NCI-H2029 (cell line): ENCODE measurements at places on chromosomes 7 and 10.

GRCh38 chr10:102831322-102832071, 5.7 kb downstream of the CYP17A1 start:
- DNase-seq = no peak

- no peak for DNase-seq
Measured at GRCh38 chr7:121401896-121402295, 5.8 kb upstream of the FAM3C start.

GRCh38 chr7:75689246-75690099, 49.3 kb downstream of the HIP1 start:
- no peak for DNase-seq

DNA sequence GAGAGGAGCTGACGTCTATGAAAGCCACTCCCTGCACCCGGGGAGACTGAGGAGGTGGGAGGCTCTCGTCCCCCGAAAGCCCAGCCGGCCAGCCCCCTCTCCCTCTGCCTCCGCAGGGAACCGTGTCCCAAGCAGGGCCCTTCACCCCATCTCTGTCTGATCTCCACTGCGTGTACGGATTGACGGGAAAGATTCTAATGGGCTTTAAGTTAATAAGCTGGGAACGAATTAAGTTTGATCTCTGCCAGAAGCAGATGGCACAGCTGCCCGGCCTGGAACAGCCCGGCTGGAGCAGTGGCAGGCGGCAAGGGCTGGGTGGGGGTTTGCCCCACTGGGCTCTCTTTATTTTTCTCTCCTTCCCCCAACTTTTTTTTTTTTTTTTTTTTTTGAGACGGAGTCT, 6.1 kb upstream of the SLC29A4 start:
- no peak for DNase-seq

DNA sequence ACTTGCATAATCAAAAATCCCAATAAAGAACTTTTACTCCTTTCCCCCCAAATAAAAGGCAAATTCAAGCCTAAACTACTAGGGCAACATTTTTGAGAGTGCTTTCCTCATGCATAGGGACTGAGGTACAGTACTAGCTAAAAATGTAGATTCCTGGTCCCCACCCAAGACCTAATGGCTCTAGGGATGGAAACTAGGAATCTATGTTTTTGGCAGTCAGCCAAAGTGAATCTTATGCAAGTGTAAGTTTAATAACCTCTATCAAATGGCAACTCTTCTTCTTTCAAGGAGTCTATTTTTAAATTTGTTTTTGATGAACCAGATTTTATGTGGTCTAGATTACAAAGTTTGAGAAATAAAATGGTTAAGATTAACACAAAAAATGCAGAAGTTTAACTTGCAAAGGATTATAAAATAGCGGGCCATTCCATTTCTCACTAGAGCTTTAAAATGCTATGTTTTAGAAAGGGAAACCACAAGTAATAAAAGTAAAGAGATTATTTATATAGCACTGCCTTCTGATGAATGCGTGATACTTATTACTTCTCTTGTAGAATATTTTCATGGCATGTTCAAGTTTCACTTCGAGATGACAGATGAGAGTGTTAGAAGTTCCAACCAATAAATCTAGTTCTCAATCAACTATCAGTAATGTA, 70.4 kb upstream of the MDFIC start:
- no peak for DNase-seq

GRCh38 chr10:107215681-107216080, 51.2 kb upstream of the SORCS1 start:
- no peak for DNase-seq
